Naive thymus-derived CD4-positive, alpha-beta T cell (primary cell): ENCODE measurements at places on chromosomes 11 and 22. TPM values are rescaled to one million over a fixed set of nuclear protein-coding genes. Genes with fewer than 3 reads are reported as not detected.

The LRRC74B gene
- not detected in 2 replicates for total RNA-seq

DNA sequence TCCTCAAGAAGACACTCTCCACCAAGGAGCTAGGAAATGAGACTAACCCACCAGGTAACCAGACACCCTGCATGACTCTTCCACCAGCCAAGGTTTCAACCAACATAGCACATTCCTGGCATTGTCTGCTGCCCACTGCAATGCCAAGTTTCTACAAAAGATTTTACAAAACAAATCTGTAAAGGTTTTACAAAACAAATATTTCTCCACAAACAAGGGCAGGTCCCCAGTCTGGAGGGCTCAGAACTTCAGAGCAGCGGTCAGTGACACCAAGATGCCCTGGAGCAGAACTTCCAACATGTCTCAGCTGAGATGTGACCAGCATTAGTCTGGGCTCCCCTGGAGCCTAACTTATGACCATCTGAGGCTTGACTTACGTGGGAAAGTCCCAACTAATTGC lies 14.0 kb downstream of the GALNT18 start:
- H3K4me1 ChIP-seq = no peaks in the 10 kb centered on the region
- no peak overlapping the region for H3K4me3 ChIP-seq
- H3K27me3 ChIP-seq = no peaks in the 10 kb centered on the region

The SLCO2B1 gene
- total RNA-seq = 0.19 and 0.61 TPM in 2 replicates

The CHST1 gene
- total RNA-seq = not detected

- no peak for DNase-seq
- H3K4me1 ChIP-seq = no peaks in the 10 kb centered on the region
- no peak overlapping the region for H3K4me3 ChIP-seq
- H3K36me3 ChIP-seq = no peaks in the 10 kb centered on the region
- no peak overlapping the region for H3K27ac ChIP-seq
- H3K27me3 ChIP-seq = no peaks in the 10 kb centered on the region
These were observed 98.2 kb downstream of the NAV2 start for GRCh38 chr11:19810852-19811251.

DNA sequence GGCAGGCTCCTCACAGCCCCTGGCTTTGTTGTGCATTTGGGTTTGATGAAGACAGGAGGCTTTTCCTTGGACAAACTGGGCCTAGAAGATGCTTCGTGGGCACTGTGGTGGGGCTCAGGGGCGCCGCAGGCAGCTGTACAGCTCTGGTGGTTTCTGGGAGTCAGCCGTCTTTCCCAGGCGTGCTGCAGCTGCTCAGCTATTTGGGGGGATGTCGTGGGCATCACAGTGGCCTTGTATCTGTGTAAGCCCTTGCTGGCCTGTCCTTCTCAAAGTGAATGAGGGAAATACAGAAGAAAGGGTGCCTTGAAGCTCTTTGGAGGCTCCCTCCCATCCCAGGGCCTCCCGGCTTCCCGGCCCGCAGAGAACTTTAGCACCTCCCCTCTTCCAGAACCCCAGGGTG lies 89.5 kb downstream of the TBC1D22A start:
- H3K4me1 ChIP-seq = no peaks in the 10 kb centered on the region
- no peak for DNase-seq
- H3K27me3 ChIP-seq = no peaks in the 10 kb centered on the region
- no peaks in the 10 kb centered on the region for H3K36me3 ChIP-seq

The OR52N4 gene
- 2.8 and 3.6 TPM in 2 replicates for total RNA-seq

- H3K27ac ChIP-seq = no peak overlapping the region
- no peaks in the 10 kb centered on the region for H3K27me3 ChIP-seq
- DNase-seq = no peak
- H3K4me3 ChIP-seq = no peak overlapping the region
- no peaks in the 10 kb centered on the region for H3K36me3 ChIP-seq
- peaks cover 10% of the 10 kb centered on the region for H3K4me1 ChIP-seq
These were observed 14.3 kb downstream of the MYO7A start for GRCh38 chr11:77142091-77142975.

DNA sequence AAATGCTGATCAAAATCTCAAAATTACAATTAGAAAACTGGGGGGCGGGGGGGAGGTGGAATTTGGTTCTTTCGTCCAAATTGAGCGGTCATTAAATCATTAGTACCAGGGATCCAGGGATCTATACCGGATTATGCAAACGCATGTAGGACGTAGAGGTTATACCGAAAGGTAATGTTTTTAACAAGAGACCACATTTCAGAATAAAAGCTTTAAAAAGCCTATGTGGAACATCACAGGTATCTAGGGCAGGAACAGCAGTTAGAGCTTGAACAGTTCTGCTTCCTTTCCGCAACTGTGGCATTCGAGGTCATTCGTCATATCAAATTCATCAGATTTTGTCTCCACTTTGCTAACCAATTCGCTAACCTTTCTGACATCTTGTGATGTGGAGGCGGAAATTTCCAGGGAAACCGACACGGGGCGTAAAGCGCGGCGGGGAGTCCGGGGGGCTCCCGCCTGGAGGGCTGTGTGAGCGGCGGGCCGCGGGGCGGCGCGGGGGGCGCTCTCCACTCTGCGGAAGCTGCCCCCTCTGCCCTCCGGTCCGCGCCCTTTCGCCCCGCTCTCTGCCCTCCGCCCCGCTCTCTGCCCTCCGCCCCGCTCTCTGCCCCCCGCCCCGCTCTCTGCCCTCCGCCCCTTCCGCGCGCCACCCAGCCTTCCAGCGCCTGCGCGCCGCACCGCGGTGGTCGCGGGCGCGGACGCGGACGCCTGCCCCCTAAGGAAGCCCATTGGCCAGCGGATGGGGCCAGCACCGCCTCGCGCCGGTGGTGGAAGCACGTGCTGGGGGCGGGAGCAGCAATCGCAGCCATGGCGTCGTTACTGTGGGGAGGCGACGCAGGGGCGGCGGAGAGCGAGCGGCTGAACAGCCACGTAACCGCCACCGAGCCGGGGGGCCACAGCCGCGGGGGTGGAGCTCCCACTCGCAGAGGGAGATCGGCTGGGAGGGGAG lies at the start of gene DDX25:
Gene DDX25 (plus strand): TSS at position 798 of the 949 bp plus-strand sequence. CDS start 10 bp downstream, at position 808.
- H3K27ac ChIP-seq = no peak within 1 kb of the TSS
- peaks cover 8% of the 10 kb centered on the region for H3K36me3 ChIP-seq
- no peak for DNase-seq

DNA sequence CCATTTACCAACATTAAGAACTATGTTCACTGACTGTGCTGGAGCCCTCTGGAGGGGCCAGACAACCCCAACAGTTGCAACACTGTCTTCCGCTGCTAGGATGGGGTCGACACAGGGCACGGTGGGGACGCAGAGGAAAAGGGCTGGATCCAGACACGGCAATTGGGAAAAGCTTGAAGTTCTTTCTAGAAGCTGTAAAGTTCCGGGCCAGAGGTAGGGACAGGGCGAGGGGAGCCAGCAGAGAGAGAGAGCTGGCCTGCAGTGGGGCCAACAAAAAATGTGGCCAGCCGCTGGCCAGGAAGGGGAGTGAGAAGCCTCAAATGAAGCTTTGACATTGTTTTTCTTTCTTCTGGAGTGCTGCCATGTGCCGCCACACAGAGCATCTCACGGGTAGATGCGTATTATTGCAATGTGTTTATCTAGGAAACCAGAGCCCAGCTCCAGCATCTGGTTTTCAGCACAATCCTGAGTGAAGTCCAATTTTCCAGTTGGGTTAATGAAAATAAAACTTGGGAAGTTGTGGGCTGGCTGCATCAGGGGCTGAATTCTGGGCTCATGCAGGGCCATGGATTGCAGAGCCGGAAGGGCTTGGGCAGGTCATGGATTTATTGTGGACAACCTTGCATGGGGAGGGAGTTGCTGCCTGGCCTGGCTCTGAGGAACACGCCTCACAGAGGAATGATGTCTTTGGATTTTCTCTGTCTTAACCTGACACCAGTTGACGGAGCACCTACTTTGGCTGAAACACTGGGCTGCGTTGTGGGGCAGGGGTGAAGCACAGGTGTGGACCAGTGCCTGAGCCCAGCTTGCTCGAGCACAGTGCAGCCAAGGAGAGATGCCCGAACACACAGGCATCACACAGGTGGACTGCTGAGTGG lies 67.6 kb upstream of the AMPD3 start:
- H3K4me3 ChIP-seq = no peak overlapping the region
- no peaks in the 10 kb centered on the region for H3K27me3 ChIP-seq
- H3K27ac ChIP-seq = no peak overlapping the region
- no peaks in the 10 kb centered on the region for H3K4me1 ChIP-seq

DNA sequence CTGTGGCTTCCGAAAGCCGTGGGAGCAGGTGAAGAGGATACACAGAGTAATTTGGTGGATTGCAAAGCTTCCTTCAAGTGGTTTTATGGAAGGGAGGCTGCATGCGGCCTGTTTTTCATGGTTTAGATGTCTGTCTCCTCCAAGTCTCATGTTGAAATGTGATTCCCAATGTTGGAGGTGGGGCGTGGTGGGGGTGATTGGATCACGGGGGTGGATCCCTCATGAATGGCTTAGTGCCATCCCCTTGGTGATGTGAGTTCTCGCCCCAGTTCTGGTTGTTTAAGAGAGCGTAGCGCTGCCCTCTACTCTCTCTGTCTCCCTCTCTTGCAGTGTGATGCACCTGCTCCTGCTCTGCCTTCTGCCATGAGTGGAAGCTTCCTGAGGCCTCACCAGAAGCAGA lies 247.8 kb upstream of the B3GAT1 start:
- no peak overlapping the region for H3K27ac ChIP-seq
- no peaks in the 10 kb centered on the region for H3K4me1 ChIP-seq
- DNase-seq = no peak
- no peaks in the 10 kb centered on the region for H3K27me3 ChIP-seq
- H3K36me3 ChIP-seq = no peaks in the 10 kb centered on the region

DNA sequence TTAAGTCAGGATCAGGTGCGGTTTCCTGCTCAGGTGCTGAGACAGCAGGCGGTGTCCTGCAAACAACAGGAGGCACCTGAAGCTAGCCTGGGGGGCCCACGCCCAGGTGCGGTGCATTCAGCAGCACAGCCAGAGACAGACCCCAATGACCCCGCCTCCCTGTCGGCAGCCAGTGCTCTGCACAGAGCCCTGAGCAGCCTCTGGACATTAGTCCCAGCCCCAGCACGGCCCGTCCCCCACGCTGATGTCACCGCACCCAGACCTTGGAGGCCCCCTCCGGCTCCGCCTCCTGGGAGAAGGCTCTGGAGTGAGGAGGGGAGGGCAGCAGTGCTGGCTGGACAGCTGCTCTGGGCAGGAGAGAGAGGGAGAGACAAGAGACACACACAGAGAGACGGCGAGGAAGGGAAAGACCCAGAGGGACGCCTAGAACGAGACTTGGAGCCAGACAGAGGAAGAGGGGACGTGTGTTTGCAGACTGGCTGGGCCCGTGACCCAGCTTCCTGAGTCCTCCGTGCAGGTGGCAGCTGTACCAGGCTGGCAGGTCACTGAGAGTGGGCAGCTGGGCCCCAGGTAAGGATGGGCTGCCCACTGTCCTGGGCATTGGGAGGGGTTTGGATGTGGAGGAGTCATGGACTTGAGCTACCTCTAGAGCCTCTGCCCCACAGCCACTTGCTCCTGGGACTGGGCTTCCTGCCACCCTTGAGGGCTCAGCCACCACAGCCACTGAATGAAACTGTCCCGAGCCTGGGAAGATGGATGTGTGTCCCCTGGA lies at the start of gene MYO7A:
Gene MYO7A (plus strand): TSS at position 327 of the 772 bp plus-strand sequence. CDS start 2,389 bp downstream, outside the sequence.
- no peak within 1 kb of the TSS for H3K27ac ChIP-seq
- no peaks in the 10 kb centered on the region for H3K36me3 ChIP-seq
- H3K4me1 ChIP-seq = peaks cover 11% of the 10 kb centered on the region
- H3K27me3 ChIP-seq = no peaks in the 10 kb centered on the region

DNA sequence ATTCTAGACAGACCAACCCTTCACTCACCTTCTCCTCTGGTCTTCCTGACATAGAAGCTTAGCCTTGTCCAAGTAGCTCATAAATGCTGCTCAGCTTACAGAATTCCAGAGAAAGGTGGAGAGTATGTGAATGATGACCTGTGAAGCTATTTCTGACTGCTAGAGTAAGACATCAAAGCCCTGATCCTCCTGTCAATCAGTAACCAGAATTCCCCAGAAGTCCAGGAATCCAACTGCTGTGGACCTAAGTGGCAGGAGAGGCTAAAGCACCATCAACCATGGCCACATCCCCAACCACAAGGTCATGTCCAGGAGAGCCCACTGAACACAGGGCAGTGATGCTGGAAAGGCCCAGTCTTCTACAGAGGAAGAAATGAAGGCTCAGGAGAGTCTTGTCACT lies 2.6 kb downstream of the OR51G2 start:
- H3K4me1 ChIP-seq = no peaks in the 10 kb centered on the region

The SNX15 gene
- total RNA-seq = 17.6 TPM

GRCh38 chr11:64355078-64355940 lies 3.7 kb upstream of the RPS6KA4 start:
- H3K36me3 ChIP-seq = peaks cover 3% of the 10 kb centered on the region
- DNase-seq = peak; percentile 45
- H3K27ac ChIP-seq = no peak overlapping the region
- peaks cover 16% of the 10 kb centered on the region for H3K4me1 ChIP-seq
- H3K4me3 ChIP-seq = no peak overlapping the region

DNA sequence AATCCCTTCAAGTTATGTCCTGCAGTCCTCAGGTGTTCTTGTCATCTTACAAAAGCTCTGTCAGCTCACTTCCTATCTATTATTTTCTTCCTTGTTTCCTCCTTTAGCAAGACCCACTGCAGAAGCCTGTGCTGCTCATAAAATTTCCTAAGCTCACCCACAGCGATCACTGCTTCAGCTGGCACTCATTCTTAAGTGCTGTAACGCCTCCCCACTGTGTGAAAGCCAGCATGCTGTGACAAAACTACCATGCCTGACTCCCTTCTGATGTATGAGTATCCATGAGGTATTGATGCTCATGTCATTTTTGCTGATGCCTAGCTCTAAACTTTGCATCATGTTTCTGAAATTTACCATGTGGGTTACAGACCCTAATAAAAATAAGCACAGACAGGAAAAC lies 41.5 kb upstream of the CNTN5 start:
- H3K27ac ChIP-seq = no peak overlapping the region
- H3K36me3 ChIP-seq = no peaks in the 10 kb centered on the region
- no peaks in the 10 kb centered on the region for H3K27me3 ChIP-seq
- H3K4me1 ChIP-seq = no peaks in the 10 kb centered on the region

DNA sequence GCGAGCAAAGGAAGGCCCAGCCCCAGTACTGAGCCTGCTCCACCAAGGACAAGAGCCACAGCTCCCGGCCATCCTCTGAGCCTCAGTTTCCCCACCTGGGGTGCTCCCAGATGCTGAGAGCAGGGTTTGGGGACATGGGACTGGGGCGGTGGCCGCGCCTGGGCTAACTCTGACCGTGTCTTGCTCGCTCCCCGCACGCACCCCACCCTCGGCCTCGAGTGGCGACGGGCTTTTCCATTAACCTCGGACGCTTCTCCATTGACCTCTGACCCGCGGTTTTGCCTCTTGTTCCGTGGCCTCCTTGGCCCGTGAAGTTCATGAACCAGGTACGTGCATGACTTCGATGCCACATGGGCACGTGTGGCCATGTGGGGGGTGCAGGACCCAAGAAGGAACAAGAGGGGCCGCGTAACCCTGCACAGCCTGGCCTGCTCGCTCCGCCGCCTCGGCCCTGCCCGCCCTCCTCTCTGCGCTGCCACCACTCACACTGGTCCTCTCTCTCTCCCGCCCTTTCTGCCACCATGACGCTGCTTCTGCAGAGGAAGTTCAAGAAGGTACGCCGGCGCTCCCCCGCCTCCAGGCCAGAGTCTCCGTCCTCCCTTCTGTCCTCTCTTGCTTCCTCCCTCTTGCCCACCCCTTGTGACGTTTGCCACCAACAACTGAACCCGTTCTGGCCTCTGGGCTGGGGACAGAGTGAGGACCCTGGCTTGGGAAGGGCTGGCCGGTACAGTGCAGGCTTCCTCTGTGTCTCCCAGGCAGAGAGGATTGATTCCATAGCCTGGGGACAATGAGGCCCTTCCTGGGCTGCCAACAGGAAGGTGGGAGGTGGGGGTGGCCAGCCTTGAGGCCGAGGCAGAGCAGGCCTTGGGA lies 6.9 kb downstream of the TNNT3 start:
- no peak overlapping the region for H3K4me3 ChIP-seq
- no peaks in the 10 kb centered on the region for H3K4me1 ChIP-seq
- DNase-seq = no peak

GRCh38 chr11:112279901-112280267 lies 19.2 kb upstream of the PLET1 start:
- DNase-seq = peak; percentile 74
- no peaks in the 10 kb centered on the region for H3K4me1 ChIP-seq
- H3K4me3 ChIP-seq = peak overlapping the region; percentile 78
